ENCODE measurements at places on chromosomes 2 and 18.

DNA sequence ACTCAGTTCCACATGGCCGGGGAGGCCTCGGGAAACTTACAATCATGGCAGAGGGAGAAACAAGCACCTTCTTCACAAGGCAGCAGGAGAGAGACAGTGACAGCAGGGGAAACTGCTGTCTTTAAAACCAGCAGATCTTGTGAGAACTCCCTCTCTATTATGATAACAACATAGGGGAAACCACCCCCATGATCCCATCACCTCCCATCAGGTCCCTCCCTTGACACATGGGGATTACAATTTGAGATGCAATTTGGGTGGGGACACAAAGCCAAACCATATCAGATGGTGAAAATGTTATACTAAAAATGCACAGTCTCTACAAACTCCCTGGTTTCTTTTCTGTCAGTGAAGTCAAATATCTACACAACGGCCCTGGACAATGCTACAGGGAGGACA is 9.2 kb downstream of the TMEM18 start:
- no peak for DNase-seq

GRCh38 chr2:101164021-101164420 is 12.8 kb upstream of the TBC1D8 start:
- no peak for DNase-seq

GRCh38 chr2:64814007-64814406 is 160.3 kb upstream of the SERTAD2 start:
- no peak for DNase-seq

GRCh38 chr18:13354402-13354801 is 135.8 kb downstream of the LDLRAD4 start:
- no peak for DNase-seq

GRCh38 chr2:186603286-186603685 is 13.4 kb downstream of the ITGAV start:
- no peak for DNase-seq

DNA sequence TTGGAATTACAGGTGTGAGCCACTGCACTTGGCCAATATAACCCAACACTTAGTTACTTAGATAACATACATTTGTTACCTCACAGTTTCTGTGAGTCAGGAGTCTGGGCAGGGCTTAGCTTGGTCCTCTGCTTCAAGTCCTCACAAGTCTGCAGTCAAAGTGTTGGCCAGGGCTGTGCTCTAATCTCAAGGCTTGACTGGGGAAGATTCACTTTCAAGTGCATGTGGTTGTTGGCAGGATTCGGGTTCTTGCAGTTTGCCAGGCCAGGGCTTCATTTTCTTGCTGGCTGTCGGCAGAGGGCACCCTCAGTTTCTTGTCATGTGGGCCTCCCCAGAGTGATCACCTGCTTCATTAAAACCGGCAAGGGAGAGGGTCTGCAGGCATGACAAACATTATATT is 103.7 kb downstream of the SLC4A3 start:
- no peak for DNase-seq

DNA sequence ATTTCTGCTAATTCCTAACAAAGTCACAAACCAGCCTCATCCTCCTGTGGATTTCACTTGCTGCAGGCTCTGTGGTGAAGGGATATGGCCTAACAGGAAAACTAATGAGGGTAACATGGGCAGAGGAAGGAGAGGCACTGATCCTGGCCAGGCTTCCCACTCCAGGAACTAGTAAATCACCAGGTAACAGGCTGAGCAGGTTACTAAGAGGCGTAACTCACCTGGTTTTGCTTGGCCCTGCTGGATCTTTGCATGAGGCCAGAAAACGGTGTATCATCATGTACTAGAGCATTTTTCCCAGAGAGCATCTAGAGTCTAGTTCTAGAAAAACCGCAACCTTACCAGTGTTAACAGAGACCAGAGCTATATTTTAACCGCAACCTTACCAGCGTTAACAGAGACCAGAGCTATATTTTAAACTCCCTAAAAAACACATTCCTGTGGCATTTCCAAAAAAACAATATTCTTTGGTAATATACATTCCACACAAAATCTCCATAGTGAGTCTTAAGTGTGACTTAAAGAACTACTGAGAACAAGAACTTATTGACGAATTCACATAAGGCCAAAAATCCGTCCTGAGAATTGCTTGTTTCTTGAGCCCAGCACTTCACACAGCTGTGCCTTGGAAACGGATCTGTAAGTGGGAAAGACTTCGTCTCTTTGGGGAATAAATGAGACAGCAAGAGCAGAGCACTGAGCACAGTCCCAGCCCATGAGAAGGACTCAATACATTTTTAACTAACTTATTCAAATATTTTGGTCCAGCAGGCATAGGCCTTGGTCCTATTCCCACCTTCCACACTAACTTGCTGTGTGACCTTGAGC is 43.4 kb downstream of the DPP4 start:
- DNase-seq: no peak

DNA sequence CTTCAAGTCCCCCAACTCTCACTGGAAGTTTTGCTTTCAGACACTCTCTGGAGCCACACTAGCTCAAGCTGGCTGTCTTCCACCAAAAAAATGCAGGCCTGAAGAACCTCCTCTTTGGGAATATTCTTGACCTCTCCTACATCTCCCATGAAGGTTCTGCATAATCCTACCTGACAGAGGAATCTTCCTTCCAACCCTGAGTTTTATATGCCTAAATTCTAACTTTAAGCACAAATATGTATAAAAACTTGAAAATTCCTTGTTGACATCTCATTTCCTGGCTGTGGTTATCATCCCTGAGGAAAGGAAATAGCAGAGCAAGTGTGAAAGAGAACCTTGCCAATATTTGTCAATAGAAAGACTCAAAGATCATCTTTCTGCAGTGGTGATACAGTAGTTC is 249.0 kb downstream of the LPIN1 start:
- DNase-seq: no peak

DNA sequence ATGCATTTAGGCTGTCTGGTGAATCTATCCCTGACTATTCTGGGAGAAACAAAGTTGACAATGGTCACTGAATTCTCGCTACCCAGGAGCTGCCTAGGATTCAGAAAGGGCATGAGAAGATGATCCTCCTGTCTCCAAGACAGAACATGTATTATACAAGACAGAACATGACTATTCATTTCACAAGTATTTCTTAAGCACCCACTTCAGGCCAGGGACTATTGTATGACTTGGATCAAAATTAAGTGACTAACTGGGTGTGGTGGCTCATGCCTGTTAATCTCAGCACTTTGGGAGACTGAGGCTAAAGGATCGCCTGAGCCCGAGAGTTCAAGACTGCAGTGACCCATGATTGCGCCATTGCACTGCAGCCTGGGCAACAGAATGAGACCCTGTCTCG is 235.8 kb upstream of the RAB12 start:
- no peak for DNase-seq
